ENCODE measurements at places on chromosomes 5 and 9. TPM values are rescaled to one million over a fixed set of nuclear protein-coding genes. Genes with fewer than 3 reads are reported as not detected.

The C5orf58 gene
- total RNA-seq, result not detected

The PCDHA9 gene
- 0.04 TPM for total RNA-seq

The PCDHGC3 gene
- total RNA-seq, result 38.8 TPM

The EMB gene
- total RNA-seq, result 5.7 TPM

The TRPM6 gene
- 1.2 TPM for total RNA-seq

The PCDHA2 gene
- 0.04 TPM for total RNA-seq

The RNF183 gene
- 4.2 TPM for total RNA-seq

The SPOCK1 gene
- 0.48 TPM for total RNA-seq

The SLC36A2 gene
- total RNA-seq, result not detected

The MYMK gene
- not detected for total RNA-seq

The ENTPD8 gene
- not detected for total RNA-seq

The WDR38 gene
- not detected for total RNA-seq

The ZFP2 gene
- 0.08 TPM for total RNA-seq

The AFAP1L1 gene
- total RNA-seq, result 3.0 TPM

Data from esophagus mucosa (tissue), 1 donor.